ENCODE measurements at places on chromosomes 12 and 14. TPM values are rescaled to one million over a fixed set of nuclear protein-coding genes. Genes with fewer than 3 reads are reported as not detected.

DAO gene
- not detected for total RNA-seq

TPPP2 gene
- not detected for total RNA-seq

FAM181A gene
- not detected for total RNA-seq

RPGRIP1 gene
- total RNA-seq = 0.15 TPM

IRAK3 gene
- 1.3 TPM for total RNA-seq

B3GNT4 gene
- total RNA-seq = 0.77 TPM

BEGAIN gene
- total RNA-seq = 6.1 TPM

CD163 gene
- not detected for total RNA-seq

All from A549 treated with dexamethasone at 1 μM for 4 hours (cell line).